ENCODE measurements at places on chromosomes 11 and 22.

DNA sequence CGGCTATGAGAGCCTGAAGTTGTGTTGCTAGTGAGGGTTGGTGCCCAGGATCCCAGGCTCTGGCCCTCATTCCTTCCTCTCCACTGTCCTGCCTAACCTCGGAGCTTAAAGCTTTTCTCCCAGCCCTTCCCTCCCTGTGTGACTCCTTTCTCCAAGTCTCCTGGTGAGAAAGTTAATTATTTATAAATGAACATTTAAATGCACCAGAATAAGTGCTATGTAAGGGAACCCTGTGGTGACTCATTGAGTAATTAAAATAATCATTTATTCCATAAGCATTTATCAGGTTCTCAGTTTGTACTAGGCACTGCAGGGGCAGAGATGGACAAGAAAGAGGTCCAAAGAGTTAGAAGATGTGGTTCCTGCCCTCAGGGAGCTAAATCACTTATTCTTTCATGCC lies 89.1 kb upstream of the ISX start:
- no peak for ATAC-seq

GRCh38 chr22:36085476-36086169 lies 57.0 kb upstream of the RBFOX2 start:
- ATAC-seq, result no peak

- ATAC-seq, result 0 out of 3 replicates have a peak, but pooled peaks have one; percentile 30
Measured at GRCh38 chr22:28899199-28899853, 16.0 kb downstream of the ZNRF3 start.

GRCh38 chr11:66868726-66869566 lies 12.1 kb downstream of the LRFN4 start:
- peak; percentile 49 for ATAC-seq

- no peak for ATAC-seq
Measured at GRCh38 chr11:14954581-14954980, 17.6 kb downstream of the CALCA start.

GRCh38 chr11:9626496-9627394 lies 37.1 kb upstream of the SWAP70 start:
- ATAC-seq, result no peak

DNA sequence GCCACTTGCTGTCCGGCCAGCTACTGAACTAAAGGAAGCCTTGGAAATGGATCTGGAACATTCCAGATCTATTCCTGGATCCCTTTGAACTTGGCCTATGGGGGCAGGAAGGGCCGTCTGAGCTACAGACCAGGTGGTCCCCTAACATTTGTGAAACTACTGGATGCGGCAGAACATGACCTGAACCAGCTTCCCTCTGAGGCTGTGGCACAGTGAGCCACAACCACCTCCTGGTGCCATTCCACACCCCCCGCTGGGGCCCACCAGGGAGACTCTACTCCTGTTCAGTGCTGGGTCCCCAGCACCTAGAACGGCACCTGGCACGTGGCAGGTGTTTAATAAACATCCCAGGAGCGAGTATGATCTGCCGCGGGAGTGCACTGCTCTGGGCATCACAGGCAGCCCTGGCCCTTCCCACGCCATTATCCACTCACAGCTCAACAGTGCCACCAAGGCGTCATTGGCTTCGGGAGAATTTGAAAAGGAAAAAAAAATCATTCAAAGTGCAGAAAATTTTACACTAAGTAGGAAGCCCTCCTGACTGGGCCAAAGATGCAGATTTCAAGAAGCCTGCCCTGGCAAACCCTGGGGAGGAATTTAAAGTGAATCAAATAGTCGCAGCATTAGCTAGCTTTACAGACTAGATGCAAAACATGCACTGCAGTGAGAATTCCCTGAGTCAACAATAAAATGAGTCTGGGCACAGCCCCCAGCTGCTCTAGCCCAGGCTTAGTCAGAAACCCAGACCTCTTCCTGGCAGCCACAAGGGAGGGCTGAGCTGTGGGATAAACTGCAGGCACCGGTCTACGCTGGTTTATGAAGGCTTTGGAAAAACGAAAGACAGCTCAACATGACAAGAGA lies 14.3 kb upstream of the EFCAB6 start:
- peak; percentile 82 for ATAC-seq

- no peak for ATAC-seq
Measured at GRCh38 chr22:24736526-24737053, 37.9 kb downstream of the PIWIL3 start.

GRCh38 chr11:72890881-72891280 lies 76.7 kb downstream of the ATG16L2 start:
- ATAC-seq, result no peak

DNA sequence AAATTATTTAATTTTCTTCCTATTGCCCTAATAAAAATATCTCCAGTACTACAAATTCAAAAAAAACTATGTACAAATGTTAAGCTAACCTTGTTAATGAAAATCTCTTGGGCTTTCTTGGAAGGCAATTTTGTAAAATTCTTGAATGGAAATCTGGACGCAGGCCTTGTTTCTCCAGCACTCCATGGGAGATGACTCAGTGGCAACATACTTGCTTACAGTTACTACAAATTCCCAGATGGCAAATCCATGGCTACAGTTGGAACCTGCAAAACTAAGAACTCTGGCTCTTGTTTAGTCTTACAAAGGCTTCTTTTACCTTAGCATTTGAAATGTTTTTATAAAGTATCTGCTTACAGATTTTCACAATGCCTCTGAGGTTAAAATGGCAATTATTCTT lies 725.2 kb downstream of the DLG2 start:
- ATAC-seq, result no peak

- no peak for ATAC-seq
Measured at GRCh38 chr11:121766991-121767390, 314.2 kb upstream of the SORL1-AS1 start.

GRCh38 chr22:20405931-20406685 lies 12.2 kb downstream of the ZNF74 start:
- no peak for ATAC-seq

- no peak for ATAC-seq
Measured at GRCh38 chr11:112942966-112943643, 18.1 kb upstream of the NCAM1 start.

DNA sequence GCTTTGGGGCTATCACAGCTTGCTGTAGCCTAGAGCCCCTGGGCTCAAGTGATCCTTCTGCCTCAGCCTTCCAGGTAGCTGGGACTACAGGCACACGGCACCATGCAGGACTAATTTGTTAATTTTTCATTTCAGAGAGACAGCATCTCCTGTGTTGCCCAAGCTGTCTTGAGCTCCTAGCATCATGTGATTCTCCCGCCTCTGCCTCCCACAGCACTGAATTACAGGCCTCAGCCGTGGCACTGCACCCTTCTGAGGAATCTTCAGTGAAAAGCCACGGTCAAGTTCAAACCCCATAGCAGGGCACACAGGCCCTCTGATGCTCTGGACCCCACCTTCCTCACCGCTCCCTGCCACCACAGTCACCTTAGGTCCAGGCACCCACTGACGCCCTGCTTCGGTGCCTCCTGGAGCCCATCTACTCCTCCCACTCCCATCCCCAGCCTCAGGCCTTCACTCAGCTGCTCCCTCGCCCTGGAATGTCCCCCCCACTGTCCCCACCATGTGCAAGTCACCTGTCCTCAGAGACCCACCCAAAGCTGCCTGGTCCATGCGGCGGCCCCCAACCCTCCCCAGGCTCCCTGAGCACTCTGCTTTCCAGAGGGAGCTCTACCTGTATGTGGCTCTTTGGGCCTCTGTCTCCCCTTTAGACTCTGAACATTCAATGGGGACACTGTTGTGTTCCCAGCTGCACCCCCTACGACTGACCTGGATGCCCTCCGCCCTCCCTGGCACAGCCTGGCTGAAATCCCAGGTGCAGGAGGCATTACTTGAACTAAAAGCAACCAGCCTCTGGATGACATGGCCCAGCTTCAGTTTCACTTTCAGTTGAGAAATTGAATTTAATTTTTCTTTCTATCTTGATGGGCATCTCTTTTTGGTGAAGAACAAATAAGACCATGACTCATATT lies 1.6 kb downstream of the APOL2 start:
- ATAC-seq, result no peak

DNA sequence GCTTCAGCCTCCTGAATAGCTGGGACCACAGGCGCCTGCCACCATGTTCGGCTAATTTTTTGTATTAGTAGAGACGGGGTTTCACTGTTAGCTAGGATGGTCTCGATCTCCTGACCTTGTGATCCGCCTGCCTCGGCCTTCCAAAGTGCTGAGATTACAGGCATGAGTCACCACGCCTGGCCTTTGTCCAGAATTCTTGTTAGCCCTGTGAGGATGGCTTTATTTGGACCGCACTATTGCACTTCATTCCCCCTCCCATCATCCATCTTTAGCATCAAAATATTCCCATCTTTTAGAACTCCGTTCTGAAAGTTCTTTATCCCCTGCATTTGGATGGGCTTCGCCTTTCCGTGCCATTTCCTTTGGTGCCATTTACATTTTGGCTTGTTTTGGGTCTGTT lies 2.6 kb downstream of the SAMM50 start:
- ATAC-seq, result no peak

GRCh38 chr11:38130976-38131375 lies 1532.9 kb upstream of the RAG2 start:
- ATAC-seq, result no peak

DNA sequence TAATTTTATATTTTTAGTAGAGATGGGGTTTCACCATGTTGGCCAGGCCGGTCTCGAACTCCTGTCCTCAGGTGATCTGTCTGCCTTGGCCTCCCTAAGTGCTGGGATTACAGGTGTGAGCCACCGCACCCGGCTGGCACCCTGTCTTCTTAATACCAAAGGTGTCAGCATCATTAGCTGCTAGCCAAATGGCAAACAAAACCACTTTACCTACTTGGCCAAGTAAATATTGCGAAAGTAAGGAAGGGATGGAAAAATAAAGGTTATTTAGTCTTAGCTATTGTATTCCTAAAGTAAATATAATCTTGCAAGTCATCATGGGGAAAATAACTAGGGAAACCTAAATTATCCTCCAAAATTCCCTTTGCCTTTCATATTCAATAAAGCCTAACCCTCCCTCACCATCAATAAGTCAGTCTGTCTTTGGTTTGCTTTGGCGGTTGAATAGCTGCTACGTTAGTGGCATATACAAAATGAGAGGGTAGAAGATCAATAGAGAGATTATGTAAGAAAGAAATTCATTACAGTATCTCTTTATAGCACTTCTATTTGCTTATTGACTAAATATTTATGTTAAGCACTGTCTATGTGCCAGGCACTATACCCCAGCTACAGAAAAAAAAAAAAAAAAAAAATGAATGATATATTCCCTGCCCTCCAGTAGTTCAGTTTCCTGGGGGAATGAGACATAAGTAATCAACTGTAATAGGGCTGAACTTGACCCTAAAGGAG lies 40.2 kb upstream of the CFAP300 start:
- no peak for ATAC-seq

GRCh38 chr22:38504731-38505540 lies 1.2 kb downstream of the DDX17 start:
- ATAC-seq, result no peak

DNA sequence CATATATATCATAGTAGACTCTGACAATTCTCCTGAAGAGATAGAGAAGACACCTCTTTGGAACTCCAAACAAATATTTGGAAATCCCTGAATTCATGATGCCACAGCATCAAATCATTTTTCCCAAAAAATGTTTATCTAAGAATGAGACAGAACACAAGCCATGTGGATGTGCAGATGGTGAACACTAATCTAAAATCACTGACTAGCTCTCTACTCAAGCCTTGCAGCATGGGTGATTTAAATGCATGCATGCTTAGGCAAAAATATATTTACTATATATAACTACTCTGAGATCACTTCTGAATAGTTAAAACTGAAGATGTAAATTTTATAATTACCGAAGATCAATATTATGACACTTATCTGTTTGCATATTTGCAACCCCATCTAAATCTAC lies 289.9 kb downstream of the GUCY1A2 start:
- ATAC-seq, result no peak

GRCh38 chr22:30934053-30934452 lies 34.5 kb downstream of the MORC2 start:
- ATAC-seq, result no peak

DNA sequence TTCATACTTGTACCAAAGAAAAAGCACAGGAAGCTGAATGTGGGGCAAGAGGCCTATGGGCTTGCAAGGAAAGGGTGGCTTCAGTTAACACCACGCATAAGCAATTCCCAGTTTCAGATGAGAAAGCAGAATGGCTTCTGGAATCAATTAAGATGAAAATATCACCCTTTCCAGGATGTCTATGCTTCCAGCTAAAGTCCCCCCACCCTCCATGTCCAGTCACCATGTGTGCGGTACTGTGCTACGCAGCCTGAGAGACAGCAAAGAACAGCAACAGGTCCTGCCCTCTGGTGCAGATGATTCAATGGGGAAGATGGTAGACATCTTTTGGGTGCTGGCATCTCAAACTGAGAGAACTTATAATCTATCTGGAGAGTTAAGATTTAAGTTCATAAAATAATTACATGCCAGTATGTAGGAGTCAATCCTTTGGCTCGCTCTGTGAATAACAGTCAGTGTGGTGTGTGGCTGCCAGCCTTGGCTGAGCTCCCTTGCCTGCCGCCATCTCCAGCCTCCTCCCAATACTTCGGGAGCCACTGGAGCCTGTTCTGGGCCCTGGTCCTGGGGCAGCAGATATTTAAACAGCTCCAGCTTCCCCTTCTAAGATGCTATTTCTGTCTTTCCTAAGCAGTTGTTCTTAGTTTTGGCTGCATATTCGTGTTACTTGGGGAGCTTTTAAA lies 44.5 kb downstream of the ME3 start:
- ATAC-seq, result peak; percentile 20

DNA sequence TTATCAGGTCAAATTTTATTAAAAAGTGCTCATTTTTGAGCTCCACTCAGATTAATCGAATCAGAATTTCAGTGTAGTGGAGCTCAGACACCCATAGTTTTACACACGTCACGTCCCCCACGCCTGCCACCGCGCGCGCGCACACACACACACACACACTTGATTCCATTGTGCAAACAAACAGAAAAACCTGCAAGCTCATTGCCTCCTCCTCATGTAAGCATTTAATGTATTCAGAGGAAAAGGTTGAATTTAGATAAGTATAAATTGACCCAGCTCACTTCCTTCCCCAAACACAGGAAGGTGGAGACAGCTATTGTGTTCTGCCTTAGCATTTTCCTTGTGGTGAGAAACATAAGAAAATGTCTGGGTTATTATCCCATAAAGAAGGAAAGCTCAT lies 336.7 kb downstream of the LUZP2 start:
- ATAC-seq, result no peak

GRCh38 chr11:17165247-17165890 lies 42.4 kb downstream of the PIK3C2A start:
- ATAC-seq, result no peak

- ATAC-seq, result no peak
Measured at GRCh38 chr11:76232026-76232665, 25.8 kb upstream of the WNT11 start.

DNA sequence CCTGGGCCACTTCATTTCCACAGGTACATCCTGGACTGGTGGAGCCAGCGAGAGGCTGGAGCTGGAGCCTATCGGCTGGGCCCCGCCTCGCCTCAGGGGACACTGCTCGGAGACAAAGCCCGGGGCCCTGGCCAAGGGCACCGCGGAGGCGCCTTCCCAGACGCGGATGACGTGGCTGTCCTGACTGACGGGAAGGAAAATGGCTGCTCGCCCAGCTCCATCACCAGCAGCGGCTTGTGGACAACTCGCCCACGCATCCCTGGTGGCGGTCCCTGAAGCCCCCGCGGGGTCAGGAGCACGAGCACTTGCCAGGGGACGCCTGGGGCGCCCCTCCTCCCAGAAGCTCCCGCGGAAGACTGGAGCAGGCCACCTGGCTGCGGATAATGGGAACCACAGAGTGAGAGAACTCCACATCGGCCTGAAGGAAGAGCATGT lies 49.6 kb downstream of the CECR2 start:
- ATAC-seq, result no peak
